Activated CD8-positive, alpha-beta memory T cell treated with anti-CD3 and anti-CD28 coated beads for 48 hours (primary cell): ENCODE measurements at places on chromosomes 4 and X.

DNA sequence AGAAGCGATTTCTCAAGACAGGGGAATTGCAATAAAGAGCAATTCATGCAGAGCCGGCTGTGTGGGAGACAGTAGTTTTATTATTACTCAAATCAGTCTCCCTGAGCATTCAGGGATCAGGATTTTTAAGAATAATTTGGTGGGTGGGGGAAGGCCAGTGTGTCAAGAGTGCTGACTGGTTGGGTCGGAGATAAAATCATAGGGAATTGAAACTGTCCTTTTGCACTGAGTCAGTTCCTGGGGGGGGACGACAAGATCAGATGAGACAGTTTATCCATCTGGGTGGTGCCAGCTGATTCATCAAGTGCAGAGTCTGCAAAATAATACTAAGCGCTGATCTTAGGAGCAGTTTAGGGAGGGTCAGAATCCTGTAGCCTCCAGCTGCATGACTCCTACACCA lies 502.4 kb downstream of the NLGN4X start:
- DNase-seq = no peak

- DNase-seq = no peak
These were observed 82.6 kb downstream of the GPC4 start for GRCh38 chrX:133332737-133333136.

DNA sequence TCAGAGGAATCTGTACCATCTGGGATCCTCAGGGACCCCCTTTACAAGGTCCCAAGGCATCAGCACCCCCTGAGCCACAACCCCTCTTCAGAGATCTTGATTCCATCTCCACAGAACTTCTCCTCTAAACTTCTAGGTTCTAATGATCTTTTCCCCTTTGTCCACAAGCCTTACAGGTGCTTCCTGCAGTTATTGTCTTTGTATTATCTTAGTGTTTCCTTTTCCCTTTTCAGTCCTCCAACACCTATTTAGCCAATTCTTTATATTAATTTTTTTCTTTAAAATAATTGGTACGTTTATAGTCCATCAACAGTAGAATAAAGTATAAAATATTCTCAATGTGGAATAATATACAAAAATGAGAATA lies 35.2 kb upstream of the FAM241A start:
- DNase-seq = no peak

- DNase-seq = no peak
These were observed 145.4 kb upstream of the PLAC1 start for GRCh38 chrX:134803551-134804183.

- no peak for DNase-seq
These were observed 675 bp downstream of the L1CAM start for GRCh38 chrX:153885208-153885787.

- no peak for DNase-seq
These were observed 1.4 kb upstream of the AIFM1 start for GRCh38 chrX:130167040-130167439.

- DNase-seq = no peak
These were observed 1.2 kb downstream of the SLC39A8 start for GRCh38 chr4:102343964-102344519.

- DNase-seq = no peak
These were observed 59.0 kb downstream of the THOC2 start for GRCh38 chrX:123673813-123674212.

DNA sequence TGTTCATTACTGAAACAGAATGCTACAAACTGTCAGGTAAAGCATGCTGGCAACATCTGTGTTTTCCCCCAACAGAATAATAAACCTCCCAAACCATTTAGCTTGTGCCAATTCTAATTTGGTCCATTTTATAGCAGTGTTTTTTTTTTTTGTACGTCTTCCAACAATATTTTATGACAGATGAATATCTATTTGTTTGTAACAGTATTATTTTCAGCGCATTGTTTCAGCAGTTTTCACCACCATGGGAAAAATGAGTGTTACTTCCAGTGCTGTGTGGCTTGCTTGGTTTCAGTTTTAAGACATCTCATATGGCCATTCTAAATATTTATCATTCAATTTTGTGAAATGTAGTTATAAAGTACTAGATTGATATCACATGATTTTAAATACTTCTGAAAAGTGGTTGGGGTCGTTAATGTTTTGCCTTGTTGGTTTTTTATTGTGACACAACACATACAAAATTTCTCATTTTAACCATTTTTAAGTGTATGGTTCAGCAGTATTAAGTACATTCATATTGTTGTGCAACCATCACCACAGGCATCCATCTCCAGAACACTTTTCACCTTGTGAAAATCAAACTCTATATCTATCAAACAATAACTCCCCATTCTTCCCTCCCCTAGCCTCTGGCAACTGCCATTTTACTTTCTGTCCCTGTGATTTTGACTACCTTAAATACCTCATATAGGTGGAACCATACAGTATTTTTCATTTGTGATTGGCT lies 25.6 kb upstream of the TBC1D19 start:
- no peak for DNase-seq

DNA sequence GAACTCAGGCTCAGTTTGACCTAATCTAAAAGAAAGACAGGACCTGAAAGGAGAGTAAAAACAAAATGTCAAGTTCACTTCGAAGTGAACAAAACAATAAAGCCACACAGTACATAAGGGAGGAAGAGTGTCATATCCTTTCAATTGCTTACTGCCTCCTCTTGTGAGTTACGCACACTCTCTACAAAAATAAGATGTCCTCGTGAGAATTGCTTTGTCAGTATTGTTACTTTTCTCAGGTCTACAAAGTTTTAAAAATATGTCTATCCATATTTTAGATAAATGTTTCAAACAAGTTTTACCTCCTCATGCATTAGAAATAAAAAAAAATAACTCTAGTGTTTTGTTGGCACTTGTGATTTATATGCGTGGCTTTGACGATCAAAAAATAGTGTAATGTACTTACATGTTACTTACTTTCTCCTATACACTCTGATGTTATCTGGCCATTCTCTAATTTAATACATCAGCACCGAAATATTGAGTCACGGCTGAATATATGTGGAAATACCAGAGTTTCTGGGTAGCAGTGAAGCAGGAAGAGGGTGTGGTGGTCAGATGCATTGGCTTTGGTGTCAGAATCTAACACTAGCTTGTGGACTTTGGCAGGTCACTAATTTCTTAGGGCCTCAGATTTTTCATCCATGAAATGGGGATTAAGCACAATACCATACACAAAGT lies 8.1 kb upstream of the MRPL1 start:
- no peak for DNase-seq

- DNase-seq = no peak
These were observed 20.4 kb downstream of the DOK7 start for GRCh38 chr4:3483471-3483921.
